ENCODE measurements at places on chromosomes 1 and 21.

GRCh38 chr21:36790616-36791015, 91.7 kb downstream of the SIM2 start:
- peak; percentile 7 for DNase-seq

DNA sequence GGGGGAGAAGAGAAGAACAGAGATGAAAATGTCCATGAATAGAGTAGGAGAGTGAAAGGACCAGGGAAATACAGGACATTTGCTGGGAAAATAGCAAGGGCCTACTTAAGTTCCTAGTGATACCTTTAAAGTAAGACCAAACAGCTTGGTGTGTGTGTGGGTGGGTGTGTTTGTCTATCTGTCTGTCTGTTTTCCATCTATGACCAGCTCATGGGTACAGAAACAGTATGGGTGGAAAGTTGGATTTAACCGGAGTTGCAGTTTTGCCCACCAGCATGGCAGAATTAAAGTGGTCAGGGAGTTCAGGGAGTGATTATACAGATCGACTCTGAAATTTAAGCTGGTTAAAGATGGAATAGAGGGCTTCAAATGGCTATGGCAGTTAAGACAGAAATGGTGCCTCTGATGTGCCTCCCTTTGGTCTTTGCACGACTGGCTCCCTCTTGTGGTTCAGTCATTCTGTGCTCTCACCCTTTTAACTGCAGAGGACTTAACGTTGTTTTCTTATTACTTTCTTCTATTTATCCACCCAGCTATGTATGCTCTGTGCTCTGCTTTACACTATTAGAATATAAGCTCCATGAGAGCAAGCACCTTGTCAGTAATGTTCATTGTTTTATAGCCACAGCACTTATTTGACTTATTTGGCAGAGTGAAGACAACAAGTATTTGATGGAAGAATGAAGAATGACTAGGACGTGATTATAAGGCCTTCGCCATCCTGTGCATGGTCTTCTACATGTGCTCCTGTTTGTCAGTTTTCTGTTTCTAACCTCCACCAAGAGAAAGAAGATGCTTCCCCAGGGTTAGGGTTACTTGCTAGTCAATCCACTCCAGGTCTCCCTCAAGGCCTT, 72.7 kb upstream of the AK4 start:
- DNase-seq: peak; percentile 81

- DNase-seq: no peak
Measured at GRCh38 chr1:66393586-66394287, 140.2 kb upstream of the SGIP1 start.

GRCh38 chr1:152954436-152954835, 7.4 kb downstream of the SPRR5 start:
- DNase-seq: no peak

DNA sequence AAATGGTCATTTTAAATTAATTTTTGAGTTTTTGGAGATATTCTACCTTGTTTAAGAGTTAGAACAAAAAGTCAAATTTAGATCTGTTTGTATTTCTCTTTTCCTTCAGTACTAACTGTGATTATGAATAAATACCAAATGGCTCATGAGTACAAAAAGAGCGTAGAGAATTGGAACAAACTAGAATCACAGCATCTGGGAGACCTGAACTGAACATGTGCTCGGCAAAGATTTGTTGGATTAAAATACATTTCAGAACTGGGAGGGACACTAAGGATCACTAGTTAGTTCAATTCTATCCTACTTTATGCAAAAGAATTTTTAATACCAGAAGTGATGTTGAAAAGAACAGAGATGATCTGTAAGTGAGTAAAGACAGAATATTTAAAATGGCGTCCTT, 19.5 kb downstream of the OLFM3 start:
- no peak for DNase-seq

DNA sequence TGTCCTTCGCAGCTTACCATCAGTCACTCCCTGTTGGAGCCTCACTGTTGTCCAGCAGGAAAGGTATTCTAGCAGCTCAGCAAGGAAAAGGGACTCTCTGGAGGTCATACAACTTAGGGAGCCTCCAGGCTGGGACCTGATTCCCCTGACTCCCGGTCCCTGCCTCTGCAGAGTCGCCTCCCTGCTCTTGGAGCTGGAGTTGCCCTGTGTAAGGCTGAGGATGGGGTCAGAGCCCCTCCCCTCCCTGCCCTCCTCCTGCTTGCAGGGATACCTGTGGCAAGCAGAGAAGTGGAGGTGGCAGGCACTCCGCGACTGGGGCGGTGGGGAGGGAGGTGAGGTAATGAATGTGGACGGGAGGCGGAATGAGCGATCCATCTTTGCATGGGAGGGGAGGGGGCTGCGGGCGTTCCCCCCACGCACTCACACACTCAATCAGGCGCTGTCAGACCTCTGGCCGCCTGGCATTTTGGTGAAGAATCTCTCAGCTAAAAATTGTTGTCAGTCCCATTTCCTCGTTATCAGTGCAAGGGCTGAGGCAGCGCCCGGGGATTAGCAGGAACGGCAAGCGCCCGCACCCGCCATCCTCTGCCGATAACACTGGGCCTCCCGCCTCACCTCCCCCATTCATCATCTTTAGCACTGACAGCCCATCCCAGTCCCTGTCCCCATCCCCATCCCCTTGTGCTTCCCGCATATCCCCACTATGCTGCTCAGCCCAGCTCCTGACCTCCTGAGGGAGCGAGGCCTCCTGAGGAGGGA, 64.3 kb downstream of the TMEM53 start:
- no peak for DNase-seq

DNA sequence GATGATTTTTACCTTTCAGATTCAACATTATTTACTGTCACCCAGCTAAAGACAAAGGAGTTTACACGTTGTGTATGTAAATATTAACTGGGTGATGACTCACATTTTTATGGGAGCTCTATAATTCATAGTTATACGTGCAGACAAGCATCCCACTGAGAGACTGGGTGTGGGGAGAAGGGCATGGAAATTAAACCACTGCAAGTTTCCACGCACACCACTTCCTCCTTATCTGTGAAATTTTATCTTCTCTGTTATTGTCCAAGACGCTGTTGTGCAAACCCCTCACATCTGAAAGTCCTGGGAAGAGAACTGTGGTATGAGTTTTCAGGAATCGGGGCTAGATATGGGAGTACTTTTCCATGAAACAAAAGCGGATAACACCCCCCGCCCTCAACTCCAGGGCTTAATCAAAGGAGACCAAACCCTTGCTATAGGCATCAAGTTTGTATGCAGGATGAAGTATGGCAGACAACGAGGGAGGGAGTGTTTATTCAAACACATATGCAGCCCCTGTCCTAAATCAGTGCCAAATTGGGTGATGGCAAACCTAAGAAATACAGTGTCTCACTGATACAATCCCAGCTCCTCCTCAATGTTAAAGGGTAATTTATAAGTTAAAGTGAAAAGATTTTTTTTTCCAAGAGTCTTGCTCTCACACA, 23.3 kb upstream of the DPT start:
- DNase-seq: no peak

DNA sequence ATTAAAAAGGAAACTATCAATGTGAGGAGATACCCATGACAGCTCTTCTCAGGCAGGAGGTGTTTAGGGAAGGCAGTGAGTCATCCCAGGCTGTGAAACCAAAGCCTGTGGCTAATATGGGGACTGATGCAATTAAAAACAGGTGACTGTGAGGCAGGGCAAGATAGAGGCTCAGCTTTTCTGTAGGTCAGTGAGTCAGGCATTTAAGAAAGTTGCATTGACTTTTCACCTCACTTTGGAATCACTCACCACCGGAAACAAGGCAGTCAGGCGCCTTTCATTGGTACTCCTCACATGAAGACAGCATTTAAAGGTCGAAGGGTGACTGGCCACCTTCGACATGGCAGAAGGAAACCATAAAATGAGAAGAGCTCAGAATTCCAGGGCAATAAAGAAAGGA, 54.5 kb downstream of the PAPPA2 start:
- no peak for DNase-seq

Measured in hematopoietic multipotent progenitor cell (in vitro differentiated cells).